ENCODE measurements at places on chromosomes 2 and 18.

- DNase-seq: no peak
Observed at GRCh38 chr2:74778381-74779264, 55.3 kb upstream of the HK2 start.

GRCh38 chr2:6928452-6928851, 11.2 kb downstream of the RNF144A start:
- no peak for DNase-seq

DNA sequence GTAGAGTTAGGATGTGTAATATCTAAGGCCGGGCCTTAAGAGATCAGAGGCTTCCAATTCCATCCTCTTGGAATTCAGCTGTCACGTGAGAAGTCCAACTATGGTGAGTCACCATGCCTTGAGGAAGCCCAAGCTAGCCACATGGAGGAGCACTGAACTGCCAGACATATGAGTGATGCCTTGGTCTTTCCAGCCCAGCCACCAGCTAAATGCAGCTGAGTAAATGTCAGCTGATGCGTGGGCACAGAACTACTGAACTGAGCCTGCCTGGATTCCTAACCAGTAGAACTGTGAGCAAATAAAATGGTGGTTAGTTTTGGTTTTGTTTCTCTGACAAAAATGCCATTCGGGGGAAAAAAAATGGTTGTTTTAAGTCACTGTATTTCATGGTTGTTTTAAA, 153.7 kb upstream of the SERTAD2 start:
- no peak for DNase-seq

GRCh38 chr18:24426398-24427294, at the start of gene IMPACT:
Gene IMPACT, plus strand, starts transcription at chr18:24426670. Its CDS starts 87 bp downstream, at chr18:24426757.
- peak; percentile 67 for DNase-seq

DNA sequence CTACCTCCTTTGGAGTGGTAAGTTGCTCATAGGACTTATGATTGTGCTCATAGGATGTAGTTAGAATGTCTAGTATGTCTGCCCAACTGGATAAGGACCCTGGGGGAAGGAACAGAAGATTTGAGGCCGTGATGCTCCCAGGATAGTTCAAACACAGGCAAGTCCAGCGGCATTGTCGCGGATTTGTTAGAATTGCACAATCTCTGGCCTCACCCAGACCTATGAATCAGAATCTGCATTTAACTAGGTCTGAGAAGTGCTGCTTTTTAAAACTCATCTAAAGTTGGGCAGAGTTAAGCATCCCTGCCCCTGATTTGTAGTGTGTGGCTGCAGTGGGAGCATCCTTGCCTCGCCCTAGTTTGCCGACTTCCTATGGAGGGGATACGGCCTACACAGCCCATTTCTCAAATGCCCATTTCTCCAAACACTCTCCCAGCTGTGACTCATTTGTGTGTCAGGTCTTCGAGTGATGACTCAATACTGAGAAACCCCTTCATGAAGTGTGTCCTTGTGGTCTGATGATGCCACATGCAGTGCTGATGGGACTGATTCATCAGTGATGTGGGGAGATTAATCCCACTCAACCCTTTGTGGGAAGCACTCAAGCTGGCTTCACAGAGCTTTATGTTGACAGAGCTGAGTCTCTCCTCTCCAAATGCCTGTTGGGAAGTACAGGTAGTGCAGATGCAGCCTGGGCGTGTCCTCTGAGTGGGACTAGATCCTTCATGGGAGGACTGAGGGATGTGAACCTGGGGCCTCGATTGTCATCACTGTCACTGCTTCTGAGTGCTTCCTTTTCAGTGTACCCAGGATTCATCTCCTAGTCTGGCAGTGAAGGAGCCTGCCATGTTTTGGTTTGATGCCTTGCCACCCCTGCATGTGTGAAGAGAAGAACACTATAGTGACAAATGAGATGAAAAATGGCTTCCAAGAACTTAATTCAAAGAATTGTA, 18.7 kb downstream of the SMIM21 start:
- no peak for DNase-seq

DNA sequence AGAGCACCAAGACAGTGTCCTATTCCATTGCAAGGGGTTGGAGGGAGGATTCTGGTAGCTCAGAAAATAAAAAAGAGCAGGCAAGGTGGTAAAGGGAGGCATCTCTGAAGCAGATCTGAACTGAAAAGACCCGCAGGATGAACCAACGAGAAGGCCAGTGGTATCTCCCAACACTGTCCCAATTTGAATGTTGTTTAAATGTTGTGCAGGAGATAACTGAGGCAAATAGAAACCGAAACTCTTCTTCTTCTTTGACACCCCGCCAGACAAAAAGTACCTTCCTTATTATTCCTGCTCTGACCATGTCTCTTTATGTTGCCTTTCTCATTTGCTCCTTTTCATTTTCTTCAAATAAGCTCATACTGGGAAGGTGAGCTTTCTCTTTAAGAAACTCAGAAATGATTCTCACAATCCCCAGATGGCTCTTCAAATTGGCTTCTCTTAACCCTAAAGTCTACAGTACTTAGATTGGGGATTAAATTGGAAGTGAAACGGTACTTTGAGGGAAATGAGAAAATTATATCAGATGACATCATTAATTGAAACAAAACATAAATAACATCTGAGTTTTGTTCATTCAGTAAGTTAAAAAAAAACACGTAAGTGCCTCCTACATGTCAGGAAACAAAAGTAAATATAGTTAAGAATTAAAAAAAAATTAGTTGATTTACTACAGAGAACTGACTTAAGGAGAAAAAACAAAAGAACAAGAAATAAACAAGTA, 143.6 kb downstream of the WDPCP start:
- DNase-seq: no peak
